ENCODE measurements at places on chromosomes 5 and 9.

GRCh38 chr5:128613128-128613527, 75.1 kb upstream of the FBN2 start:
- DNase-seq: no peak

- no peak for DNase-seq
Measured at GRCh38 chr5:9325549-9325948, 220.3 kb downstream of the SEMA5A start.

- no peak for DNase-seq
Measured at GRCh38 chr9:92003308-92004044, 53.4 kb upstream of the ROR2 start.

DNA sequence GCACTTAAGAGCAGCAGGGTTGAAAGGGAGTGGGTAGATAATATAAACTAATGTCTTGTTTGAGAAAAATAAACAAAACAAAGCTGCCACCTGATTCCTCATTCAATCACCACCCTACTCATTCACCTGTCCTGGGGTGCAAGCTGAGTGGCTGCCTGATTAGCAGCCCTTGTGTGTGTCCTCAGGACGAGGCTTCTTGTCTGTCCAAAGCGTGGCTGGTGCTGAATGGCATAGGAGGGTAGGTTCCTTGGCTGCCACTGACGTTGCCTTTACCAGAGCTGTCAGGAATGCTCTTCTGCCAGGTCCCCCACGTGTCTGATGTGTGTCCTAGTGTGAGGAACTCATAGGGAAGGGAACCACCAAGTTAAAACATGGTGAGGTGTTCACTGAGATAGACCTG, 146.6 kb upstream of the SLC24A2 start:
- no peak for DNase-seq

DNA sequence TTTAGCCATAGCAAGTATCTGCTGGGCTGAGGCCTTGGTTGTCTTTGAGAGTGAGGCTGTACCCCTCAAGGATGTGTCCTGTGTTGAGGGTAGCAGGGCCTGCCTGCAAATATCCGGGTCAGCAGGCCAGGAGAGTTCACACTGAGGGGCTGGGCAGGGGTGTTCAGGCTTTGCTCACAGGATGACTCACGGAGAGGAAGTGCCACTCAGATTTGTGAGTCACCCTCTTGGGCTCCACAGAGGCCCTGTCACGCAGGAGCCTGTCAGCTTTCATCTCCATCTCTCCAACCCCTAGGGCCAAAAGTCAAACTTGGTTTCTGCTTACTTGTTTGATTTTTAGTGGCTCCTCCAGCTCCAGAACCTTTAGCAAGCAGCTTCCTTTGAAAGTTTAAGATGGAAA, 211.5 kb downstream of the SEC61B start:
- DNase-seq: peak; percentile 27

All from stimulated activated CD4-positive, alpha-beta T cell treated with anti-CD3 and anti-CD28 coated beads, Interleukin-4, amount 100 ng/mL, for 24 hours (primary cell).